KG1 (cell line): ENCODE measurements at places on chromosomes 5 and 9.

DNA sequence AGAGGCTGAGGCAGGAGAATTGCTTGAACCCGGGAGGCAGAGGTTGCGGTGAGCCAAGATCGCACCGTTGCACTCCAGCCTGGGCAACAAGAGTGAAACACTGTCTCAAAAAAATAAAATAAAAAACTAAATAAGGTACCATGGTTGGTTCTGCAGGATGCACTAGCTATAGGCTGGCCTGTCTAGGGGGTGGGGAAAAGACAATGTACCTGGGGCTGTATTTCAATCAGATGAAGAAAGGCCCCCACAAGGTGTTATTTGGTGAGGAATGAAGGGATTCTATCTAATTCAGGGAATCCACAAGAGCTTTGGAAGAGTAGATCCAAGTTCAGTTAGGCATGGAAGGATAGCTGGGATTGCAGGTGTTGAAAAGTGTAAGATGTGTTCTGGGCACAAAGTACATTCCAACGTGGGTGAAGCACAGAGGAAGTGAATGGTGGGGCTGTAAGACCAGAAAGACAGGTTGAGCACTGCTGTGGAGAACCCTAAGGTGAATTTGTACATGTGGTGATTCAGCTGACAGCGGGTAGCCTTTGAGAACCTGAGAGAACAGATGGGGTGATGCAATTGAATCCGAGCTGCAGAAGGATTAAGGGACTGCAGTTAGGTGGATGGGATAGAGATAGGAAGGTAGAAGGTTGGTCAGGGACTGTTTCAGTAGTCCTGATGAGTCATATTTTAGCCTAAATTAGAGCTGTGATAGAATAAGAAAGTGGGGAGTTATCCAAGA, 71.8 kb downstream of the CAST start:
- no peak for DNase-seq

DNA sequence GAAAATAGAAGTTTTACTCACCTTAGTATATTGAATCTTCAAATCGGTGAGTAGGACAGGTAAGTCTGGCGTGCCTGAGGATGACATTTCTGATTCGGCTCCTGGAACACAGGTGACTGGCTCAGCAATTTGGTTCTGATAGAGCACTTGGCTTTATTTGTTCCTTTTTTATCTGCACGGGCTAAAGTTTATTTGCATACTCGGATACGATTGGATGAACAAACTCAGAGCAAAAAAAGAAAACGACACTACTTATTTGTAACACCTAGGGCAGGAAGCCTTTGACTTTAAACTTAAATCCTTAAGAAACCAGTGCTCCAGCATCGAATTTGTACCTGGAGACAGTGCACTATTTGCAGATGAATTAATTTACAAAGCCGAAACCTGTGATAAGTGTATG, at the start of gene ALDH1A1:
Gene ALDH1A1, minus strand, starts transcription at position 140 of the 400 bp plus-strand sequence. Its CDS starts 53 bp downstream, at position 87.
- peak; percentile 27 for DNase-seq

DNA sequence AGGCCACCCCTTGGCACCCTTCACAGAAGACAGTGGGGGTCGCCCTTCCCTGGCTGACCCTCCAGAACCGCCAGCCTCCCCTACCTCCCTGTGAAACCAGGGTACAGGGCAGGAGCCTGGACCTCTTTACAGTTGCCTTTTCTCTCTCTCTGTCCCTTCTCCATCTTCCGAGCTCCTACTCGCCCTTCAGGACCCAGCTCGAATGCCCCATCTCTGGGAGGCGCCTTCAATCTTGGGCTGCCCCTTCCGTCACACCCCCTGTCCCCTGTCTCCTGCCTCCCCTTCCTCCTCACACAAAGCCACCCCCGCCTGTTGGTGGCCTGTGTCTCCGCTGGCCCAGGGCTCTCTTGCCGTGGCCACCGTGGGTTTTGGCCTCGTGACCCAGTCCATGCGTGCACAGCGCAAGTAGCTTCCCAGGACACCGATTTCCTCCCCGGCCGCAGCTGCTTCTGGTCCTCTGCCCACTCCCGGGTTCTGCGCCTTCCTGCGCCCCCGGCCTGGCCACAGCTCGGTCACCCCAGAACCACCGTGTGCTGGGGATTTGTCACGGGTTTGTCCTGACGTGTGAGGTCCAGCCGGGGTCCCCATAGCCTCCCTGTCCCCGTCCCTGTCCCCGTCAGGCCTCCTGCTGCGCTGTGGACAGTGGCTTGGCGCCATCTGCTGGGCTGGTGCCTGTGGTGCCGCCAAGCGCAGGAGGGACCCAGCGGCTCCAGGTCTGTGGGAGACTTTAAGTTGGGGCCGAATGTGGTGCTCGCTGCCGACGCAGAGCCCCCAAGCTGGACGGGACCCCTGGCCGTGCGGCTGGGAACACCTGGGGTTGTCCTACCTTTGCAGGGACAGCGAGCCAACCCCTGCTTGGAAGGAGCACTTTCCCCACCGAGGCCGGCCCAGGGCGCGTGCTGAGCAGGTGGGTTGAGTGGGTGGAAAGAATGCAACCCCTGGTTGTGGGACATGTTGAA, 4.0 kb upstream of the TMEM250 start:
- peak; percentile 45 for DNase-seq

GRCh38 chr9:636931-637591, 204.4 kb upstream of the DMRT1 start:
- DNase-seq: no peak

DNA sequence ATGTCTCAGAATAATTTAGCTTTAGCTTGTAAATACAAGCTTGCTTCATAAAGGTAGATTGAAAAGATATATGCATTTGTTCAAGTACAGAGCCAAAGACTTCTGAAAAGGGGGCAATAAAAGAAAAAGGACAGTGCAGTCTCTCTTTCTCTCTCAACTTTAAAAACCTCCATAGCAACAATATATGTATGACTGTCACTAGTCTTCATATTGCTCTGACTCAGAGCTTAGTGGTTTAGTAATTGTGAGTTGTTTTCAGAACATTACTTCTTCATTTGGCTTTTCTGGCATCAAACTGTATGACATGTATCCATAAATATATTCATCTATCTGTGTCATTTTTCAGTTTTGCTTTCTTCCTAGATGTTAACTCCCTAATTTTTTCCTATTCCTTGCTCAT, 194.6 kb upstream of the KIF2A start:
- no peak for DNase-seq

DNA sequence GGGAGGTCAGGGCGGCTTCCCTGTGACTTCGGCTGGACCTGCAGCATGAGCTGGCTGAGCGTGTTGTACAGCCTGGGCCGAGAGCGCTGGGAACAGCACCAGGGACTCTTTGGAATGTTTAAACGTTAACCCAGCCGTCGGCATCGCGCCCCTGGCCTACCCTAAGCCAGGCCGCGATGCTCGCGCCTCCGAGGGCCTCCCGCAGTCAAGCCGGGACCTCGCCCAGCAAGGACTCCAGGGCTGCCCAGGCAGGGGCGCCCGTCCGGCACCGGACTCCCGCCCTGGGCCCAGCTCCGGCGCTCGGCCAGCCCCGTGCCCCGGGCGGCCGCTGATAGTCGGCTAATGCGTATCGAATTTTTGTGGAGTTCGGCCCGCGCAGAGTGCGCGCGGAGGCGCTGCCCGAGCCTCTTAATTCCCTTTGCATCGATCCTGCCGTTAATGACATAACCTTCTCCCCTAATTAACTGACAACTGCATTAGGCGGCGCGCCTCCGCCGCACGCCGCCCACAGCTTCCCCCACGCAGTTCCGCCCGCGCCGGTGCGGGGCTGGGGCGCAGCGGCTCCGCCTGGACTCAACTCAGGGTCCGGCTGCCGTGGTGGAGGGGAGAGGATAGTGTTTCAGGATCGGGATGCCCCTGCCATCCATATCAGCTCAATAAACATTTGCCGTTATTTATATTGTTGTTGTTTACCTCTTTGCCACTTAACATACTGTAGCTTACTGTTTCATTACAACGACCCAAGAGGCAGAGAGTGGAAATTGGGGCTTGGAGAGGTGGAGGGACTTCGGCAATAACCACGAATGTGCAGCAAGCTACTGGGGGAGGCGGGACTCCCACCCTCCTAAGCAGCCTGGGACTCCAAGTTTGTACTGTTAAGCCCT, 28.8 kb upstream of the CDC23 start:
- no peak for DNase-seq

- DNase-seq: no peak
Measured at GRCh38 chr9:129910628-129911567, 75.6 kb downstream of the USP20 start.

GRCh38 chr5:170142196-170142595, 36.5 kb downstream of the FOXI1 start:
- no peak for DNase-seq

DNA sequence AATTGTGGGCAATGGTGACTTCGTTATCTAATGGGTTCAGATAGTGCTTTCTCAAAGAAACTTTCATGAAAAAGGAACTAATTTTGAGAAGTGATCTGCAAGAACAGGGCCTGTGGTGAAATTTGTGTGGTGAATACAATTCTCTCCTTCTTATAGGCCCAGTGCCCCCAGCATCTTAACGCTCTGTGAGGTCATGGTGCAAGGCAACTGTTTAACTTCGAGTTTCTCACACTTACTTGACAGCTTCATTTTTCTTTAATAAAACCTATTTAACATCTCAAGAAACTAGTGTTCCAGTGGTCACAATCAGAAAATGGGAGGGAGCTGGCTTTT, 69.2 kb downstream of the FAM114A2 start:
- no peak for DNase-seq

GRCh38 chr5:127844581-127845021, 141.4 kb downstream of the CCDC192 start:
- no peak for DNase-seq

DNA sequence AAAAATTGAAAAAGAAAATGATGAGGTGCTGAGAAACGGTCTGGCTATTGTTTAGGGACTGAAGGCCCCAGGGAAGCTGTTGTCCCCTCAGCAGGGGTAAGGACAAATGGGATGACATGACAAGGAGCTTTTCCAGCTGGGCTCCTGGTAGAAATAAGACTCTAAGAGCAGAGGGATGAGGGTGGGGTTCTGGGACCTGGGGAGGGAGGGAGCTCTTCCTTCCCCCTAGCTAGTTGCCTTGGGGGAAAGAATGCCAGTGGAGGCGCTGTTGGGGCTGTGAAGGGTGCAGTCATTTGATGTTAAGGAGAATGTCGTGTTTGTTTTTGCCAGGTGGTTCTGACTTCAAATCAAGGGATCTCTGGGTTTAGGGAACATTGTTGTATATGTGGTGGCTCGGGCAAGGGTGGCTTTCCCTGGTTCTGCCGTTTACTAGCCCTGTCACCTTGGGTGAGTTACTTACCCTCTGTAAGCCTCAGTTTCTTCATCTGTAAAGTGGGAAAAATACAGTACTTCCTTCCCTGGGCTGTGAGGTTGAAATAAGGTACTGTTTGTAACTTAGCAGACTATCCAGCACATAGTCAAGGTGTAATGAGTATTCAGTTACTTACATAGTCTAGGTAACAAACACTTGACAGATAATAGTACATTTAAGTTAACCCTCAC, 47.8 kb downstream of the WWC1 start:
- DNase-seq: no peak

DNA sequence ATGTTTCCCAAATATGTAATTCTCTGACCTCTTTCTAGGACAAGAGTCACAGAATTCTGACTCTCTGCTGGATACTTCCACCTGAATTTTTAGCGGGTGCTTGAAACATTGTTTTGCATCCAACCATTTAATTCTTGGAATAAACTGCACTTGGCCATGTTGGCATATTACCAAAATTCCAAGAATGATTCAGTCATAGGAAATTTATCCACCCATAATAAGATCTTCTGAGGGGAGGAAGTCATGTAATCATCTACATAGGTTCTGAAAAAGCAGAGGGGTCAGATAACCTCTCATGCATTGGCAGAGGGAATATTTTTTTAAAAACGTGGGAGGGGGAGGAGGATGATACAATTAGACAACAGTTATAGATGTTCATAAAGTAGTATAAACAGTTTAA, 156.9 kb downstream of the PAM start:
- no peak for DNase-seq

DNA sequence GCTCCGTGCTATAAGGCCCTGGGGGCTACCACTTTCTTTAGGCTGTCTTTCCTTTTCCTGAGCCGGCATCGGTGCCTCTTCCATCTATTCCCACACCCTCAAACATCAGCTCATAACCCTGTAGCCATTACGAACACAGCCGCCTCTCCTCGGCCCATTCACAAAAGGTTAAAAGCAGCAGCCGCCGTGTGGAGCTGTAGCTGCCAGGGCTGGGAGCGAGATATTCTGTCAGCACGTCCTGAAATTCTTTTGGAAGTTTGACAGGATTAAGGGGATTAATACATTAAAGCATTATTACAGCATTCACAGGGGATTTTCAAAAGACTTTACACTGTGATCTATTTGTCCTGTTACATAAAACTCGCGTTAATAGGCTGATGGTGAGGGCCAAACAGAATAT, 428.2 kb downstream of the CDK5RAP2 start:
- DNase-seq: no peak
